Right hindlimb (tissue), 1 donor: ENCODE measurements at places on chromosomes 2 and 18.

DNA sequence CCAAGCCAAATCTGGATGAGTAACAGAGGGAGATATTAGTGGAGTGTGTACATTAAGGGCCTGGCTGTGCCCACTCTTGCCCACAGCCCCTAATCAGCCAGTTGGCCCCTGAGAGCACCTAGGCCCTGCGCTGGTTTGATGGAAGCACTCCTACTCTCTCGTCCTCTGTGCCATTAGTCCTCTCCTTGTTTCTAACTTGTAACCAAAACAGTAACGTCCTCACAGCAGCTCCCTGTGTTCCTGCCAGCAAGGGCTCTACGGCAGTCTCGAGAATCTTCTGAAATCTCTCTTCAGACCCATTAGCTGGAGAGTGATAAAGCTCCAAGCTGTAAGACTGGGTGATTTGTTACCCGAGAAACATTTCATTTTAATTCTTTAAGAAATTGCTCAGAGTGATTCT lies 76.1 kb downstream of the LRRC30 start:
- no peak for DNase-seq

DNA sequence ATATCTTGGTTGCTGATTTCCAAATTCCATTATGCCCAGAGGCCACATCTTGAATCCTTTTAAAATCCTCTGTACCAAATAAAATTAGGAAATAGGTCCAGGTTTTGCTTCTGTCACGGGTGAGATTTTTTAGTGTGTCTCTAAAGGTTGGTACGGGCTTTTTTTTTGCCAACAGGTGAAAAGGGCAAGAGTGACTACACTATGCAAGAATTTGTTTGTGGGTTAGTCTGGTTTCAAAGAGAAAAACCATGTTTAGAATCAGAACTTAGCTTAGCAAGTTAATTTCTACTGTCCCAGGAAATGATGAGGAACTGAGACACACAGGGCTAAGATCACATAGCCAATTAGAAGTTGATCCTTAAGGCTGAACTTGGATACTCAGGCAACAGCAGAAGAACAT lies 41.7 kb downstream of the POLR1A start:
- DNase-seq, result no peak

- DNase-seq, result no peak
Measured at GRCh38 chr2:120611016-120611415, 124.7 kb upstream of the GLI2 start.

DNA sequence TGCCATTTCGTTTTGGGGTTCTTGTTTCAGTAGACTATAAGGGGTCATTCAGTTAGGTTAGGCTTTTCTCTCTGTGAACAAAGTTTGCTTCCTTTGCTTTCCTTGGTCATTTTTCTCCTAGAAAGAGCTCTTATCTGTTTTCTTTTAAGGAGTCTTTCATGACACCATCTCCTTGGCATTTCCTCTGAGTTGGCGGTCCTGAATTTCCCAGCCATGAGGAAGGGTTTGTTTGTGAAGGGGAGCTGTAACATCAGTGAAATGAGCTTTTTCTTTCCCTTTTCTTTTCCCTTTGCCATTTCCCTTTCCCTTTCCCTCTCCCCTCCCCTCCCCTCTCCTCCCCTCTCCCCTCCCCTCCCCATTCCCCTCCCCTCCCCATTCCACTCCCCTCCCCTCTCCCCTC lies 61.7 kb downstream of the MAP4K4 start:
- no peak for DNase-seq

GRCh38 chr2:196653843-196654242 lies 14.3 kb downstream of the CCDC150 start:
- no peak for DNase-seq

DNA sequence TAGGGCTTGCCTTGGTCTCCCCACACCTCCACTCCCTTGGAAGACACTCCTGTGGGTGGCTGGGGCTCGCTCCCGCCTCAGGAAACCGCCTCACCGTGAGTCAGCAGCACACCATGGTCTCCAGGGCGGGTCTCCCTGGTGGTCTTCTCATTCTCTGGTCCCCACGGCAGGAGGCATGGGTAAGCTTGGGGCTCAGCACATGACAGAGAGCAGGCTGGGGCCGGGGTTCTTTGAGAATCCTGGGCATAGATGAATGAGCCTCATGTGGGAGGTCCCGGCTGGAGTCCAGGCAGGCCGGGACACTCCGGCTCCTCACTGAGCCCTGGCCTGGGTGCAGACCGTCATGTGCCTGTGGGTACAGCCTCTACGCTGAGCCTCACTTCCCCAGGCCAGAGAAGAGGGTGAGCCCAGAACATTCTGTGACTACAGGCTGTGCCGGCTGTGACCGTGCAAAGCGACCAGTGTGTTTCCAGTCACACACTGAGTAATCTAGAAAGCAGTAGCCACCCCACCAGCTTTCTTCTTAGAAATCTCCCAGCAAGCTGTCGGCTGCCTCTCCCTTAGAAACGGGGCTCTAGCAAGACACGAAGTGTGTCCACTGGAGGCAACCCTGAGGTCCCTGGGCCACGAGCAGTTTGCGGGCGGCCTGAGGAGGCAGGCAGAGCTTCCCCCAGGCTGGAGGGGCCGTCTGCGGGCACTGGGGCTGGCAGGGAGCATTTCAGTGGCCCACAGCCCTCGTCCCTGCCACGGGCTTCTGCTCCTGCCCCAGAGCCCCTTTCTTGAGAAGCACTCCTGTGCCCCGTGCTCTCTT lies 93.1 kb downstream of the RHOB start:
- DNase-seq, result no peak

- DNase-seq, result no peak
Measured at GRCh38 chr2:236503100-236503499, 66.5 kb upstream of the ACKR3 start.
